ENCODE measurements at places on chromosomes 13 and 19. TPM values are rescaled to one million over a fixed set of nuclear protein-coding genes. Genes with fewer than 3 reads are reported as not detected.
A peak's percentile ranks its signal among the peaks of the same experiment; 100 is the strongest.

The NHLRC3 gene
- total RNA-seq = 14.4 TPM

DNA sequence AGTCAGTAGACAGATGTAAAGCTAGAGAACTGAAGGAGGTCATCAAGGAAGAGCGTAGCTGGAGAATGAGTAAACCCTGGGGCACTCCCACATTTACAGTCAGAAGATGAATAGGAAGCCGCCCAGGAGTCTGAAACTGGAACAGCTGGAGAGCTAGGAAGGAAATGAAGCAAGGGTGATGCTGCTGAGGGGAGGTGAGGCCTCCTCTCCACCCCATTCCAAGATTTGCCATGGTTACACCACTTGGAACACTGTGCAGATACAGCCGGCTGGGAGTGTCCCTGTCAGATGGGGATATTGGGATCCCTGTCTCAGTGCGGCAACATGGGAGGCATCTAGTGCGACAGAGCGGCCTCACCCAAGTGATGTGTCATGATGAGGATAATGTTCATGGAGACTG is 51.8 kb upstream of the GPI start:
- no peak for ATAC-seq

The NAPSA gene
- 0.36 TPM for total RNA-seq

- ATAC-seq = no peak
Observed at GRCh38 chr19:3136684-3137055, 837 bp downstream of the GNA15 start.

DNA sequence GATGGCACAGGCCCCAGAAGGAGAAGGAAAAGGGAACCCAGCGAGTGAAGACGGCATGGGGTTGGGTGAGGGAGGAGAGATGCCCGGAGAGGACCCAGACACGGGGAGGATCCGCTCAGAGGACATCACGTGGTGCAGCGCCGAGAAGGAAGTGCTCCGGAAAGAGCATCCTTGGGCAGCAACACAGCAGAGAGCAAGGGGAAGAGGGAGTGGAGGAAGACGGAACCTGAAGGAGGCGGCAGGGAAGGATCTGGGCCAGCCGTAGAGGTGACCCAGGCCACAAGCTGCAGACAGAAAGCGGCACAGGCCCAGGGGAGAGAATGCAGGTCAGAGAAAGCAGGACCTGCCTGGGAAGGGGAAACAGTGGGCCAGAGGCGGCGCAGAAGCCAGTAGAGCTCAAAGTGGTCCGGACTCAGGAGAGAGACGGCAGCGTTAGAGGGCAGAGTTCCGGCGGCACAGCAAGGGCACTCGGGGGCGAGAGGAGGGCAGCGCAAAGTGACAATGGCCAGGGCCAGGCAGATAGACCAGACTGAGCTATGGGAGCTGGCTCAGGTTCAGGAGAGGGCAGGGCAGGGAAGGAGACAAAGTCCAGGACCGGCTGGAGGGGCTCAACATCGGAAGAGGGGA is 1.1 kb downstream of the PPP1R12C start:
- peak; percentile 38 for ATAC-seq

GRCh38 chr13:79267560-79267959 is 138.5 kb downstream of the RBM26 start:
- ATAC-seq = no peak

DNA sequence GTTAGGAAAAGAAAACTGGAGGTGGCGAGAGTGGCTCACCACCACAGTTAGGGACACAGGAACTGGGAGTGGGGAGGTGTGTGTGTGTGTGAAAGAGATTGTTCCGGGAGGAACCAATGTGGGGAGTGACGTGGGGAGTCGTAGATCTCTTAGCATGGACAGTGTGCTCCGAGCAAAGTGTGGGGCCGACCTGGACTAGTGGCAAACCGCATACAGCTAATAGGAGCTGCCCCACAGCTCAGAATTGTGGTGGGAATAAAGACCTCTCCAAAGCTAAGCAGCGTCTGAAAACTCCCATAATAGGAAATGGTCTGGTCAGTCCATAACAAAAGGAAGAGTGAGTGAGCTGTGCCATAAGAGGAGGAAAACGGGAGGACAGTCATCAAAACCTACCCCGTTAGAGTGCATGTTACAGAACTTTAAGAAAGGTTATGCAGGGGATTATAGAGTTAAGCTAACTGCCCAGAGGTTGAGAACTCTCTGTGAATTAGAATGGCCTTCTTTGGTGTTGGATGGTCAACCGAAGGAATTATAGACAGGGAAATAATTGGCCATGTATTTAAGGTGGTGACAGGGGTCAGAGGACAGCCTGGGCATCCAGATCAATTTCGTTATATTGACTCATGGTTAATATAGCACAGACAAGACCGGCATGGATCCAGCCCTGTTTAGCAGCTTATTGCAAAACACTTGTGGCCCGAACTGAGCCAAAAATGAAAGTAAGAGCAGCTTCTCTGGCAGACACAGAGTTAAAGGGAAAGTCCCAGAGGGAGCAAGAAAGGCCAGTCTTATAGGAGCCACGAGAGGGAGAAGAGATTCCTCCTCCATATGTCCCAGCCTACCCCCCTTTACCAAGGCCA is 8.9 kb upstream of the SLC15A1 start:
- ATAC-seq = no peak

The CNFN gene
- total RNA-seq = 0.76 TPM

The SELENOV gene
- 0.27 TPM for total RNA-seq

The ACTMAP gene
- total RNA-seq = 9.1 TPM

GRCh38 chr19:52120286-52120685 is 19.5 kb downstream of the ZNF616 start:
- no peak for ATAC-seq

The YIF1B gene
- 101 TPM for total RNA-seq

DNA sequence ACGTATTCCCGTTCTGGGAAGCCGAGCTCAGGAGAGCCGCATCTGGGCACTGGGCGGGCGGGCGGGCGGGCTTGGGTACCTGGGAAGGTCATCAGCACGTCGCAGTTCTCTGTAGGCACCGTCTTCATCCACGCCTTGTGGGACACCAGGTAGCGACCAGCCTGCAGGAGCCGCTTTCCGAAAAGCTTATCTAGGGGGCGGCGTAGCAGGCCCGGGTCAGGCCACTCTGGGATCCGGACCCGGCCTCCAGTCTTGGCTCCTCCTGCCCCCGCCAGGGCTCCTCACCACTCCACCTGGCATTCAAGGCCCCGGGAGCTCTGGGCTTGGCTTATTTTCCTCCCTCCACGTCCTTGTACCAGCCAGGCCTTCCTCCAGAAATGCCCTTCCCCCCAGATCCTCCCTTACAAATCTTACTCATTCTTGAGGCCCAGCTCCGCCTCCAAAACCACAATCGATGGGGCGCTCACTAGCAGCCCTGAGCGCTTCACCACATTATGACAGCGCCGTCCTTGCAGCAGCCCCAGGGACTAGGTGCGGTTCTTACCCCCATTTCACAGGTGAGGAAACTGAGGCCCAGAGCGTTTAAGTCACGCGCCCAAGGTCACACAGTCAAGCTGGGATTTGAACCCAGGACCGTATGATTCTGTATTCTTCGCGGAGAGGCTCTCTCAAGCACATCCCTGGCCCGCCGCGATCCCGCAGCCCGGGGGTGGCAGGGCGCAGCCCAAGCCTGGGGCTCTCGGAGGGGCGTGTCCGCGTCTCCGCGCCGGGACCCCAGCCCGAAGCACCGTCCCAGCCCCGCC is 843 bp downstream of the ANO8 start:
- no peak for ATAC-seq

DNA sequence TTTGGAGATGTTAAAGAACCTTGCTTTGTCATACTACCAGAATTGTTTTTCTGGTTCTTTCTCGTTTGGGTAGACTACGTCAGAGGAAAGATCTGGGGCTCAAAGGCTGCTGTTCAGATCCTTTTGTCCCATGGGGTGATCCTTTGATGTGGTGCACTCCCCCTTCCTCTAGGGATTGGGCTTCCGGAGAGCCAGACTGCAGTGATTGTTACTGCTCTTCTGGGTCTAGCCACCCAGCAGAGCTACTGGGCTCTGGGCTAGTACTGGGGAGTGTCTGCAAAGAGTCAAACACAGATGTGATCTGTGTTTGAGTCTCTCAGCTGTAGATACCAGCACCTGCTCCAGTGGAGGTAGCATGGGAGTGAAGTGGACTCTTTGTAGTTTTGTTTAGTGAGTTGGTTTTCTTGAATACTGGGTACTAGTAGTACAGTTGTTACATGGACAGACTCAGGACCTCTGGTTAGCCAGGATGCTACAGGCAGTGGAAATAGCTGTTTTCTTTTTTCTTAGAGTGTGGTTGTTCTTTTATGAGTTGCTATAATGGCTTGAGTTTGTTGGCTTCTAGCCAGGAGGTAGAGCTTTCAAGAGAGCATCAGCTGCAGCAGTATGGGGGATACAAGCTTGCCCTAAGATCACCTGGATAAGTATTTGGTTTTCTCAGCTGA is 34.4 kb downstream of the DNAJC15 start:
- ATAC-seq = no peak

- ATAC-seq = no peak
Observed at GRCh38 chr19:45331411-45331810, 8.7 kb upstream of the CKM start.

DNA sequence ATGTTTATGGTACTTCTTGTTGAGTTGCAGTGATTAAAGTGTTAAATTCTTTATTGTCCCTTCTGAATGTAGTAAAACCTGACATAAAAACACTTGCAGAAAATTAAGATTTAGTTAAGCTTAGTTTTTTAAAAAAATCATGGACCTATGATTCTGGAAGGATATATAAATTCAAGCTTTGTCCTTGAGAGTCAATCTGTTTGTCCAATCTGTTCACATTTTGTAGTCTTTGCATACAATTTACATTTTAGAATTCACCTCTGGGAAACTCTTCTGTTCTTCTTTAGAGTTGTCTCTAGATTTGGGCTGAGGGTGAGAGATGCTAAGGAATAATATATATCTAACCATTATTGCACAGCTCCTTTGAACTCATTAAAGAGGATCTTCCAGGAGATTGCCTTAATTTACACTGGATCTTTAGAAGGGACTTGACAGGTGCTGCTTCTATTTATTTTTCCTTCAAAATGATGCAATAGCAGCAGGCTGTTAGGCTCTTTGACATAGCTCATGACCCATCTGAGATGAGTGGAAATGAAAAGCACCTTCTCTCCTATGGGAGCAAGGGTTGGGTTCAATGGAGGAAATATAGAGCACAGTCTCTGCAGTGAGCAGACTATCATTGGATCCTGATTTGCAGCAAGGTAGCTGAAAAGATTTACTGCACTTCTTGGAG is 433.9 kb downstream of the GPC6 start:
- no peak for ATAC-seq

The APOC4 gene
- total RNA-seq = not detected

DNA sequence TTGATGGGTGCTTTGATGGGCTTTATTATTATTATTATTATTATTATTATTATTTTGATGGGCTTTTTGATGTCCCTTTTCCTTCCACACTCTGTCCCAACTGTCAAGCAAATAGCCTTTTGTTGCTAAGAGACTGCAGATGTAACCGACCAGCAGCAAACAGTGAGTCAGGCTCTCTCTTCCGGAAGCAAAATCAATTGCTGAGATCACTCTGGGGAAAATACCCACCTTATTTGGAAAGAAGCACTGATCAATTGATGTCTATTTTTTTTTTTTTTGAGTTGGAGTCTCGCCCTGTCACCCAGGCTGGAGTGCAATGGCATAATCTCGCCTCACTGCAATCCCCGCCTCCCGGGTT is 2.9 kb downstream of the LDLR start:
- ATAC-seq = no peak

- no peak for ATAC-seq
Observed at GRCh38 chr19:30762651-30763050, 390.5 kb downstream of the ZNF536 start.

DNA sequence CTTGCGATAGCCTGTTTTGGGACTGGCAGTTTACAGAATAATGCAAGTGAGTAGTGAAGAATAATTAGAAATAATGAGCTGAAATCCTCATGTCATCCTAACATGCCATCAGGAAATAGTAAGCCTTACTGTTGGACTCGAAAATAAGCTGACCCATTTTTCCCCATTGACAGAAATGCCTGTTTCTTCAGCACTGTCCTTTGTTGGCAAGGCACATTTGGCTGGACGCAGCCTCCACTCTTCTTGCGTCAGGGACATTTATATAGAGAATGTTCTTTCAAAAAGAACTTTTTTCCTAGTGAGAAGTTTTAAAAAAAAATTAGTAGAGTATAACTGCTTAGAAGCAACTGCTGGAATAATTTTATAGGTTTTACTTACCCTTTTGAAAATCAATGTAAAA is 47.1 kb downstream of the ARHGAP35 start:
- ATAC-seq = no peak

The LSR gene
- 1.2 TPM for total RNA-seq

The CACNG7 gene
- 9.7 TPM for total RNA-seq

GRCh38 chr19:23800271-23800670 is 41.6 kb upstream of the ZNF681 start:
- ATAC-seq = no peak

GRCh38 chr19:13190781-13191540 is 40.8 kb downstream of the IER2 start:
- no peak for ATAC-seq

DNA sequence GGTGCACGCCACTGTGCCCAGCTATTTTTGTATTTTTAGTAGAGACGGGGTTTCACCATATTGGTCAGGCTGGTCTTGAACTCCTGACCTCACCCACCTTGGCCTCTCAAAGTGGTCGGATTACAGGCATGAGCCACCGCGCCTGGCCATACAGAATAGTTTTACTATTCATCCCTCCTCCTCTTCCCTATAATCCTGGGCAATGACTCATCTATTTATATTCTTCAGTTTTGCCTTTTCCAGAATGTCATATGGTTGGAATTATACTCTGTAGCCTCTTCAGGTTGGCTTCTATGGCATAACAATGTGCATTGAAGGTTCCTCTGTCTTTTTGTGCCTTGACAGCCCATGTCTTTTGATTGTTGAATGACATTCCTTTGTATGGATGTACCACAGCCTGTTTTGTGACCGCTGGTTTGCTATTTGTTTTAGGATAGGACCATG is 22.2 kb upstream of the LRP3 start:
- no peak for ATAC-seq

GRCh38 chr13:102905905-102906771 is 60.3 kb downstream of the ERCC5 start:
- ATAC-seq = peak; percentile 50

The BRME1 gene
- 4.7 TPM for total RNA-seq

The GAMT gene
- 31.4 TPM for total RNA-seq

All from motor neuron (in vitro differentiated cells).